ENCODE measurements at places on chromosomes 5 and 9.

DNA sequence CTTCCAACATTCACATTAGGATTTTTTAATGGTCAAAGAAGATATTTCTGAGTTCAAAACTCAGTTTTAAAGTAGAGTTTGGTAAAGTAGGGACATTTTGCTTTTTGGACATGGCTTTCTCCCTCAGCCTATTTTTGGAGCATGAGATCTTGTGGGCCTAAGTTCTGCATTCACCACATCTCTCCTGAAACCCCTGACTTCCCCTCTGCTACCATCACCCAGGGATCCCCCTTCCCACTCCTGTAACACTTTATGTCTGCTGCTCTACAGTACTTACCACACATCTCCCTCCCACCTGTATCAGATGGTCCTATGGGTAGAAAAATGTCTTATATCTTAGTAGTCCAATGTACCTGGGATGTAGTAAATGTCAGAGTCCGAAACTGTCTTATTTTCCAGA is 48.2 kb upstream of the JAK2 start:
- DNase-seq = peak; percentile 26

GRCh38 chr5:2217219-2217618 is 334.5 kb upstream of the IRX4 start:
- DNase-seq = no peak

DNA sequence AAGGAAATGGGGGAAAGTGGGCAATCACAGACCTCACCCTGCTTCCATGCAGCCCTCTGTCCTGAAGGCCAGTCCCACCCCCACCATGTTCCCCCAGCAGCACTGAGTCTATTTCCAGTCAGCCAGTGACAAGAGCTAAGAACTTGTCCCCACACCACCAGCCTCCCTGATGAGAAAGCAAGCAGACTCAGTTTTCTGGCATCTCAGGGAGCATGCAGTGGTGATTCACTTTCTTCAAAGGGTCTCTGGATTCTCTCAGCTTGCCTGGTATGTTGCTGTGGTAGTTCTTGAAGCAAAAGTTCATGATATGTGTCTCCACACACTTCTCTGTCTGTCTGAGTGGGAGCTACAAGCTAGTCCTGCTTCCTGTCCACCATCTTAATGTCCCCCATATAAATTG is 799.9 kb upstream of the TYRP1 start:
- no peak for DNase-seq

DNA sequence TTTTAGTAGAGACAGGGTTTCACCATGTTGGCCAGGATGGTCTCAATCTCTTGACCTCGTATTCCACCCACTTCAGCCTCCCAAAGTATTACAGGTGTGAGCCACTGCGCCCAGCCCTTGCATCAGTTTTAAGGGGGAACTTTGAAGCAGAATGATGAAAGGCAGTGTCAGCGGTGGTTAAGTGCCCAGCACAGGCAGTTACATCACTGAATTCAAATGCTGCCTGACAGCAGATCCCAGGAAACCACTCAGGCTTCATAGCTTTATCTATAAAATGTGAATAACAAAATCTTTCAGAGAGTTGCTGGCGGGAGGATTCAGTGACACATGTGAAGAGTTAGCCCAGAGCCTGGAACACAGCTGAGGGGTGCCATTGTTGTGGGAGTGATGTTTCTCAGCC is 26.5 kb downstream of the FGF1 start:
- DNase-seq = no peak

DNA sequence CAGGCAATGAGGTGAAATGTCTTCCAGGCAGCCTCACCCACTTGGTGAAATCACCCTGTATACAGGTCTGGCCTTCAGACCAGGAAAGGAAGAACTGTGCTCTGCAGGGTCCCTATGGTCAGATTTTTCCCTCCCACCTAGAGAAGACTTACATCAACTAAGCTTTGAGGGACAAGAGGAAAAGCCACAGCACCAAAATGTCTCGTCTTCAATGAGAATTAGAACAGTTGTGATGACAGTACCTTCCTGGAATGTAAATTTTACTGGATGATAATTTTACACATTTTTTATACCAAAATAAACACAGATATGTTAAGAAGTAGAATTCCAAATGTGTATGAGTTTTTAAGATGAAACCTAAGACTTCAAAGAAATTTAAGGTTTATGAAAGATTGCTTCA is 283.9 kb downstream of the SPOCK1 start:
- DNase-seq = no peak

- DNase-seq = no peak
These were observed 54.5 kb downstream of the RXRA start for GRCh38 chr9:134380542-134381271.

DNA sequence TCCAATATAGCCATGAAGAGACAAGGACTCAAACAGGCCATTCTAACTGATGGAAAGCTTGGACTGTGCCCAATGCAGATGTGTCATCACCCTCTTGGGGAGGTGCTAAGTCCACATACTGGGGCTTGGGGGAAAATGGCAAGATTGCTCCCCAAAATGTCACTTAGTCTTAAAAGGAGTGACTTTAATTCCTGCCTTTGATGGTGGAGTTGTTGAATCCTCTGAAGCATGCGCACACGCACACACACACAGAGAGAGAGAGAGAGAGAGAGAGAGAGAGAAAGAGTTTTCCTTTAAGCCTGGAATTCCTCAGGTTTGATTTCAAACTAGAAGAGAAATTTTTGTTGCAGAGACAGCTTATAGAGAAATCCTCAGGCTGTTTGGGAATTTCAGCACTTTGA is 161.9 kb upstream of the GAS1 start:
- DNase-seq = no peak

GRCh38 chr5:102722931-102723330 is 32.2 kb upstream of the PAM start:
- DNase-seq = no peak

GRCh38 chr5:134079748-134080581 is 34.5 kb upstream of the TCF7 start:
- peak; percentile 86 for DNase-seq

GRCh38 chr5:130017173-130017572 is 112.9 kb downstream of the CHSY3 start:
- no peak for DNase-seq

GRCh38 chr5:67799732-67800234 is 415.8 kb upstream of the PIK3R1 start:
- no peak for DNase-seq

DNA sequence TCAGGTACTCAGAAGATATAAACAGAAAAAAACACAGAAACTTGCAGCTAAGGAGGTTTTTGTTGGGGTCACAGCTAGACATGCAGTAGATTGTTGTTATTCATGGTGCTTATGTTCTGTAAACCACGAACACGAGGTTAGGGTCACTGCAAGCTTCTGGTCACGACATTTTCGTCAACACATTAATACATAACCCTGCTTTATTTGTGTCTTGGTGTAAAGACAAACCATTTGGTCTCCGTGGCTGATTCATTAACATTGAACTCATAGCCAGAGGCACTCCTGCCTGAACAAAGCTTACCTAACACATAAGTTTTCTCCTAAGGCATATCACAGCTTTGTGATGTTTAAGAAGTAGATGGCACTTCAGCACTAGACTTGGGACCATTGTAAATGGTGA is 16.9 kb downstream of the TEK start:
- no peak for DNase-seq

- no peak for DNase-seq
These were observed 41.8 kb downstream of the FREM1 start for GRCh38 chr9:14868418-14868771.

DNA sequence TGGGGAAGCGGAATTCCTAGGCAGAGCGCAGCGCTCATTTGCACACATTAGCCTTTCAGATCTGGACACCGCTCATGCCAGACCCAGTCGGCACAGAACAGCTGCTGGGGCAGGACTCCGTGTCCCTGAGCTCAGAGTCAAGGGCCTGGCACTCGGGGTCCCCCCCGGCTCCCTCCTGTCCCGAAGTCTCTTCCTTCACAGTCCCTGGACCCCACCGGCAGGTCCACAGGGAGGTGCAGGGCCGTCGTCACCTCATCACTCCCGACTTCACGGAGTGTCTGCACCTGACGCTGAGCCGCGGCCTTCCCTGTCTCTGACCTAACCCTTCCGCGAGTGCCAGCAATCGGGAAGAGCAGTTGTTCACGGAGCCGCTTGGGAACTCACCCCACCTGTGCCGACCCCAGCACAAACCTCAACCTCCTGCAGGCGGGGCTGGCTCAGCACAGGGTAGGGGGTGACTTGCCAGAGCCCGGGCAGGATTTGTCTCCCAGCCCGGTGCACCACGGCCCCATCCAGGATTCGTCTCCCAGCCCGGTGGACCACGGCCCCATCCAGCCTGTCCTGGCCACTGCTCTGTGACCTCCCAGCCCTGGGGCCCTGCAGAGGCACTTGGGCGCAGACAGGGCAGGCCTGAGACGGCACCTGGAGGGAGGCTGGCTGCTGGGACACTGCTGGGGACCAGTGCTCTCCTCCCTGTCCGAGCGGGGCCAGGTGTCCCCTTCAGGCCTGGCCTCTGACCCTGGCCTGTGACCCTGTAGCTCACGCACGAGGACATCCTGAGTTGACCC is 9.9 kb upstream of the SLC9A3 start:
- DNase-seq = no peak

DNA sequence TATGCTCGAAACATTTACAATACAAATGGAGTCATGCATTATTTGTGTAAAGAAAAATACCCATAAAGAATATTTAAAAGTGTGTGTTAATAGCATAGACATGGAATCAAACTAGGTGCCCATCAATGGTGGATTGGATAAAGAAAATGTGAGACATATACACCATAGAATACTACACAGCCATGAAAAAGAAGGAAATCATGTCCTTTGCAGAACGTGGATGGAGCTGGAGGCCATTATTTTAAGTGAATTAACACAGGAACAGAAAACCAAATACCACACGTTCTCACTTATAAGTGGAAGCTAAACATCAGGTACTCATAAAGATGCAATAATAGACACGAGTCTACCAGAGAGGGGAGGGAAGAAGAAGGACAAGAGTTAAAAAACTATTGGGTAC is 22.8 kb downstream of the SMIM23 start:
- DNase-seq = no peak

DNA sequence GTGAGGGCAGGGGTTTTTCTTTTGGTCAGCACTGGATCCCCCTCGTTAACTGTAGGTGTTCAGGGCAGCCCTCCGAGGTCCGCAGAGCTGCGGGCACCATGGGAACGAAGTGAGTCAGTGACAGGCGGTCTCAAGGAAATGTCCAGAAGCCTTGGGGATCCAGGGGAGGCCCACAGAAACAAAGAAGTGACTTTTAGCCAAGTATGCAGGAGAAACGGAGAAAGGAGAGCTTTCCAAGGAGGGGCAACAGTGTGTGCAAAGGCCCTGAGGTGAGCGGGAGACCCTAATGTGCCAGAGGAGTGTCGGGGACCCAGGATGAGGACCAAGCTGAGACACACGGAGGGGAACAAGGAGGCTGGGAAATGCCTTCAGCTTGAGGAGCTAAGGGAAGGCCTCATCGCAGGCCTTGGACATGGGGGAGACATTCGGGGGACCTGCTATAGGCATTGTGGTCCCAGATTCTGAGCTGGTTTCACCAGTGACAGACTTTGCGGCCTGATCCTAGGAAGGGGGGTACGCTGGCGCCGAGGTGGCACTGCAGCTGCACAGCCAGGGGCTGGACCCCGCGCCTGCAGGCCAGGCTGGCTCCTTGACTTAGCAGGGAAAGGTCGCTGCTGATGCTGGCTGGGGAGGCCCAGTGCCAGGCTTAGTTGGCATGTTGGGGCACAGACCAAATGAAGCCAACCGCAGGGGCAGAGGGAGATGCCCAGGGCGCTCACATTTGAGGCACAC is 3.3 kb downstream of the LTC4S start:
- DNase-seq = no peak

GRCh38 chr9:109441296-109441695 is 56.8 kb downstream of the PTPN3 start:
- no peak for DNase-seq

DNA sequence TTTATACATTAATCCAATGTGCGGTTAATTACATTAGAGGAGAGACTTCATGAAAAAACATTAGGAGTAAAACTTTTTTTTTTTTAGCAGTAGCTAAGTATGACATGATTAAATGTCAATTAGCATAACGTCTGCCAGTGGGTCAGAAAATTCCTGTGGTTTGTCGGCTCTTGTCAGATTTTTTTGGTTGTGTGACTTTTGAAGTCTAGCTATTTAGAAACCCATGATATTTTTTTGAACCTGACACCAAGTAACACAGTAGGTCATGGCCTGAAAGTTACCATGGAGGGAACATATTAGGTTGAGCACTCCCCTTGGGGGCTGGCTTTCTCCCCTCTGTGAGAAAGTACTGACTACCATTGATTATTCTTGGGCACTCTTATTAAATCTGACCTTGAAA is 84.8 kb upstream of the ALDH1A1 start:
- no peak for DNase-seq

All from activated T-cell treated with anti-CD3 and anti-CD28 coated beads, Interleukin-2, amount 50 U/mL, for 72 hours (primary cell).